ENCODE measurements at places on chromosomes 4 and X. TPM values are rescaled to one million over a fixed set of nuclear protein-coding genes. Genes with fewer than 3 reads are reported as not detected.
A peak's percentile ranks its signal among the peaks of the same experiment; 100 is the strongest.

The OPN1MW3 gene
- total RNA-seq: not detected

The GNL3L gene
- 52.9 TPM for total RNA-seq

The HAND2 gene
- not detected for total RNA-seq

The BOD1L1 gene
- total RNA-seq: 31.9 TPM

The GPR50 gene
- total RNA-seq: 4.4 TPM

The NSDHL gene
- 49.8 TPM for total RNA-seq

The CRMP1 gene
- total RNA-seq: 251 TPM

The SLC16A2 gene
- total RNA-seq: 19.8 TPM

The RAP2C gene
- 49.6 TPM for total RNA-seq

The BRS3 gene
- total RNA-seq: not detected

The CYBB gene
- total RNA-seq: not detected

The AREG gene
- not detected for total RNA-seq

The TRIM60 gene
- not detected for total RNA-seq

The IQCM gene
- total RNA-seq: not detected

GRCh38 chr4:31383767-31384166, 663.6 kb downstream of the PCDH7 start:
- no peak for DNase-seq

GRCh38 chrX:107766470-107767150, 9.0 kb downstream of the TSC22D3 start:
- DNase-seq: no peak

DNA sequence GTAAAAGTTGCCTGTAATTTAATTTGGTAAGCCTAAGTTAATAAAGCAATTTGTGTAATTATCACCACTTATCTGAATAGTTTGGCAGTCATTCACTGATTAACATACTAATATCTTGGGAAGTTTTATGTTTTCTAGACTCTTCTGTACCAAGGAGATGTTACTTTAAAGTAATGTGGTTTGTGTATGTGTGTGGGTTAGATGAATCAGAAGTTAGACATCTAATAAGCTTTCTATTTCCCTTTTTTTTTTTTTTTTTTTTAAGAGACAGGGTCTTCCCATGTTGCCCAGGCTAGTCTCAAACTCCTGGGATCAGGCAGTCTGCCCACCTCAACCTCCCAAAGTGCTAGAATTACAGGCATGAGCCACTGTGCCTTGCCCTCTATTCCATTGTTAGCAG, 5.3 kb downstream of the SLAIN2 start:
- DNase-seq: no peak

DNA sequence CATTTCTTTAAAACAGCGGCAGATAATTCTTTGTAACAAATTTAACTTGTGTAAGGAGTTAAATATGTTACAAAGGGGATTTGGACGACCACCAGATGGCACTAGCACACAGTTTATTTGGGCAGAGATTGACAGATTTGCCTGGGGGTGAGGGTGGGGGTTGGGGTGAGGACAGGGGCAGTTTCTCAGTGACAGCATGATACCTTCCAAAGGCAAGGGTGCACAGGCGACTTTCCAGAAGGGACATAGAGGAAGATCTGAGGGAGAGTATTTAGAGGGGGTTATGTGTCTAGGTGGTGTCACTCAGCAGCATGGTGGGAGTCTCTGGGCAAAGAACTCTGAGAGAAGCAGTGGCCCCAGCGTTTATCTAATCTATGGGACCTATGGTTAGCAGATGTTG, 9.6 kb upstream of the TMA16 start:
- DNase-seq: peak; percentile 66

- no peak for DNase-seq
These were observed 15.2 kb downstream of the FHDC1 start for GRCh38 chr4:152951348-152951747.

DNA sequence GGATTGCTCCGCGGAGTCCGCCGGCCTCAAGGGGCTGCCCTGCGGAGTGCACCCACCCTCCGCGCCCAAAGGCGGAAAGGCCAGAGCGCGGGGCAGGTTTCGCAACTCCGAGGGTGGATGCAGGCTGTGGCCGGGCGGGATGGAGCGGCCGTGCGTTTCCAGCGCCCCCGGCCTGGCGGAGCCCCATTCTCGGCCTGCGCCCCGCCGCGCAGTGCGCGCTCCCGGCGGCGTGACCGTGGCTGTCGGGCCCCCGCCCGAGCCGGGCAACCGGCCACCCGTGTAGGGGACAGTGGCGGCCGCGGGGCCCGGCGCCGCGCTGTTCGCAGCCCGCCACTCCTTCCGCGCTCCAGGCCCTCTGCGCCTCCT, 331 bp downstream of the SETD7 start:
- peak; percentile 42 for DNase-seq

DNA sequence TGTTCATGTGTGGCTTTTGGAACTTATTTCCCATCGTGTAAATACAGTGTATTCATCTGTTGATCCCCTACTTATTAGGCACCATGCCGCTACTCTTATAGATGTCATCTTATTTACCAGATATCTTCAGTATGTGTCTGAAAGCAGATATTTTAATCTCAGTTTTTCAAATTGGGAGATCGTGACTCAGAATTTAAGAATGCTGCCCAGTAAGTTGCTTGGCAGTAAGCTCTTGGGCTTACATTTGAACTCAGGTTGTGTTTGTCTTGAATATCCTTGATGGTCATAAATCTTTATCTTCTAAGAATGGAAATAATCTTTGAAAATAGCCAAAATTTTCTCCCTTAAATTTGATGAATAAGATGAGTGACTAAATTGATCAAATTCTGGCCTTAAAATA, 45.9 kb upstream of the RPA4 start:
- DNase-seq: no peak

- DNase-seq: no peak
These were observed 3.4 kb downstream of the PRPS2 start for GRCh38 chrX:12794654-12795053.

DNA sequence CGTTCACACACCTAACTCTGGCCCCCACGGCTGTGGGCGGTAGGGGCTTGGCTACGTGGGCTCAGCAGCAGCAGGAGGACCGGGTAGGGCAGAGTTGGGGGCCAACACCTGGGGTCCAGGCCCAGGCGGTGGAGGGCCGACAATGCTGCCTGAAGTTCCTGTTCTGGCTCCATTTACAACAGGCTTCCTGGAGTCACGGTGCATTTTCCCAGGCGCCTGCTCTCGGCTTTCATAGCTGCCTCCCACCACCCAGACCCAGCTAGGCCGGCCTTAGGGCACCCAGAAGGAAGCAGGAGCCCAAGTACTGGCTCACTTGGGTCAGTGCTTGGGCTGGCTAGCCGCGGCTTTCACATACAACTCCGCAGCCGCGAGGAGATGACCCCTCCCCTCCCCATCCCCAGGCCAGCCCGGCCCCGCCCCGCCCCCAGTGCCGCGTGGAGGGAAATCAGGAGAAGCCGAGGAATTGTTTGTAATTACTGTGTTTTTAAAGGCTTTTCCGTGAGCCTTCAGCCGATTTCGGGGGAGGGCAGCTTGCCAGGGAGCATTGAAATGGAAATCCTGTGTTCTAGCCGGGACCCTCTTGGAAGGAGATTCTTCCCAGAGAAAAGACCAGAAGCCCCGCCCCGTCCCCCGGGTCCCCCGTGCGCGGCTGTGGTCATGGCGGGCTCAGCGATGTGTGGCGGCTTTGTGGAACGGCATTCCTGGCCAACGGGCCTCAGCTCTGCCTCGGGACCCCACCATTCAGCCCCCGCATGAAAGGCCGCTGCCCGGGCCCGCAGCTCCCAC, 28.5 kb downstream of the PJA1 start:
- peak; percentile 54 for DNase-seq

GRCh38 chrX:34918856-34919255, 23.7 kb upstream of the FAM47B start:
- peak; percentile 2 for DNase-seq

GRCh38 chr4:30879855-30880598, 159.9 kb downstream of the PCDH7 start:
- no peak for DNase-seq

GRCh38 chr4:147732518-147733235, 789 bp downstream of the ARHGAP10 start:
- peak; percentile 36 for DNase-seq

DNA sequence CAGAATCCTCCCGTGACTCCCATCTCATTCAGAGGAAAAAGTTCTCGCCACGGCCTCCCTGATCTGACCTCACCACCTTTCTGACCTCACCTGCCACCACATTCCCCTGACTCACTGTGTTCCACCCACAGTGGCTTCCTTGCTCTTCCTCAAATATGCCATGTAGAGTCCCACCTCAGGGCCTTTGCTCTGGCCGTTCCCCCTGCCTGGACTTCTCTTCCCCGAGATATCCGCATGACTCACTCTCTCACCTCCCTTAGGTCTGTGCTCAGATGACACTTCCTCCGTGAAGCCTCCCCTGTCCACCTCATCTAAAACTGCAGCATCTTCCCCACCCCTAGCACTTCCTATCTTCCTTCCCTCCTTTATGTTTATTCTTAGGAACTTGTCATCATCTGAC, 7.2 kb upstream of the TSPYL2 start:
- DNase-seq: no peak

GRCh38 chr4:14726877-14727361, 275.4 kb upstream of the CPEB2 start:
- no peak for DNase-seq

DNA sequence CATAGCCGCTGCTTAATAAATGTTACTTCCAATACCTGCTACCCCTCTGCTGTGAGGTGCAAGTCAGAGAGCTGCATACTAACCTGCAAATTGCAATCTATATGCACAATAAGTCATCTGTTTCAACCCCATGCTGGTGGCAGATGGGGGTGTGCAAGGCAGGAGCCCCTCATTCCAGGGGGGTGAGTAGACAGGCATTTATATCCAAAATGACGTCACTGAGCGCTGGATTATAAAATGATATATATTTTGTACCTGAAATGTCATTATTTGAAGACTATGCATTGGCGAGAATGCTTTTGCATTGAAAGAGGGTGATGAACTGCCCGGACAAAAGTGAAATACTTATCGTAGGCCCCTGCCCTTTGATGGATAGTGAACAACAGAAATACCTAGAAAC, 24.7 kb downstream of the RBMX2 start:
- DNase-seq: no peak

DNA sequence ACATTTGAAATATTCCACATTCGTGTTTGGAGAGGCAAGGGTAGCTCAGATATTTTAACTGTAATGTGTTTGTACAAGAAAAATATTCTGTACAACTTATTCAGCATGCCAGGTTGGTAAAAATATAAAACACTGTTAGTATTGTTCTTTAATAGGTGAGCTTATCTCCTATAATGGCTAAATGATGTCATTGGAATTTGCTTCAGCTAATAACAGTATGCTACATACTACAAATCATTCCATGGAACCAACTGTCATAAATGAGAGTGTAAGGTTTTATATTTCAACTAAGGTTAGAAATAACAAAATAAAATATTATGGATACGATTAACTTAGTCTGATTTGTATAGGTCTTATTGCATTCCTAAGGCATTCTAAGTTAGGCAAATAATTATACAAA, 206.6 kb downstream of the ADGRL3 start:
- no peak for DNase-seq

Measured in neural crest cell (in vitro differentiated cells).